ENCODE measurements at places on chromosomes 4 and X.

- DNase-seq, result no peak
Observed at GRCh38 chr4:10917566-10917965, 233.0 kb upstream of the CLNK start.

DNA sequence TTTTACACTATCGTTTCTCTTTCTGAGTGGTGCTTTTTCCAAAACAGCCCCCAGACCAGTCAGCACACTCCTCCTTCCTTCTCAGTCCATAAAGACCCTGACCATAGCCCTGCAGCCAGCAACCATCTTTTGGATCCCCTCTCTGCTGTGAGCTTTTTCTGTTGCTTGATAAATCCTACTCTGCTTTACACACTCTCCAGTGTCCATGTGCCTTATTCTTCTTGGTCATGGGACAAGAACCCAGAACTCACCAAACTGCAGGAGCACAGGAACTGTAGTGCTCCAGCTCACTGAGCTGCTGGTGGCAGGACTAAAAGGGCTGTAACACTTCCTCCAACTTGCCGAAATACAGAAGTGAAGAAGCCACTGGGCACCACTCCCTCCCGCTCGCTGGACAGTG is 32.5 kb downstream of the COX18 start:
- DNase-seq, result no peak

DNA sequence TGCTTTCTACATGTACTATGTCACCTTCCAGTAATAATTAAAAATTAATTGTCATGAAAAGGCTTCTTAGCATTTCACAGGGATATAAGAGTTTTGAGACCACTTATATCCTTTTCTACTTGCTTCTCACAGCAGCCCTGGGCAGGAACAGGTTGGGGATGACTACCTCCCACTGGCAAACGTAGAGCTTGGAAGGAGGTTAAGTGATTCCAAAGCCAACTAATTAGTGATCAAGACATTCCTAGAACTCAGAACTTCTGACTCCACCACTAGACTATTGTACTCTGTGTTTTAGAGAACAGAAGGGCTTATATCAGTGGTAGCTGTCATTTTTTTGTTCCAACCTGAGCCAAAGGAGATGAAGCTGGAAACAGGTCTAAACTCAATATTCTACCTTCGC is 364.5 kb upstream of the BOD1L1 start:
- DNase-seq, result no peak

DNA sequence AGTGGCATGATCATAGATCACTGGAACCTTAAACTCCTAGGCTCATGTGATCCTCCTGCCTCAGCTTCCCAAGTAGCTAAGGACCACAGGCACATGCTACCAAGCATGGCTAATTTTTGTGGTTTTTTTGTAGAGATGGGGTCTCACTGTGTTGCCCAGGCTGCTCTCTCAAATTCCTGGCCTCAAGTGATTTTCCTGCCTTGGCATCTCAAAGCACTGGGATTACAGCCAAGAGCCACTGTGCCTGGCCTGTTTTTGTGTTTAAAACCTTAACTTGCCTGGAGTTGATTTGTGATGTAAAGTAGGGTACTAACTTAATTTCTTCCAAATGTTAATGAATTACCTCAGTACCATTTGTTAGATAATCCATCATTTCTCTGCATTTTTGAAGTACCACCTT is 22.3 kb downstream of the DLG3 start:
- DNase-seq, result no peak

DNA sequence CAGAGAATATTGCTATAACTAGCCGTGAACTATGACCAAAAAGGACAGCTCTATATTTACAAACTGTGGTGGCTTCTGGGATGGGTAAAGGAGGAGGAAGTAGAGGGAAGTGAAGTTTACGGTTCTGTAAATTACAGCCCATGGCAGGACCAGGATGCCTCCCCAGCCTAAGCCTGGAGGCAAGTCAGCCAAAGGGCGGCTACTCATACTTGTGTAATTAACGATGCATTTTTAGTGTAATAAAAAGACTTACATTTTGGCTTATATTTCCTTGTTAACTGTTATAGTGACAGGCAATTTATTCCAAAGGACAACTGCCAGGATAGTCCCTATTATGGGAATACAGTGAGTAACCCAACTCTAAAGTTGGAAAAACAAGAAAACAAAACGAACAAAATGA is 139.9 kb upstream of the OTUD4 start:
- no peak for DNase-seq

DNA sequence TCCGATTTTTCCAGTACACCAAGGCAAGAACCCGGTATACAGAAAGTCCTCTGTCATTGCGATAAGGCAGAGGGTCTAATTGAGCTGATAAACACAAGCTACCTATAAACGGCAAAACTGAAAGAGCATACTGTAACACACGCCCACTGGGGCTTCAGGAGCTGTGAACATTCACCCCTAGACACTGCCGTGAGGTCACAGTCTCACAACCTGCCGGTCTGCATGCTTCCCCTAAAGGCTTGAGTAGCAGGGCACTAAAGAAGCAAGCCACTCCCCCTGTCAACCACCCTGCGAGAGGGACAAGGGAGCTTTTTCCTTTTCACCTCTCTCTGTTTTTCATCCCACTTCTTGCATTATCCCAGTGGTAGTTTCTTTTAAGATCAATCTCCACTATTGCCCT is 22.4 kb upstream of the F9 start:
- DNase-seq, result no peak

DNA sequence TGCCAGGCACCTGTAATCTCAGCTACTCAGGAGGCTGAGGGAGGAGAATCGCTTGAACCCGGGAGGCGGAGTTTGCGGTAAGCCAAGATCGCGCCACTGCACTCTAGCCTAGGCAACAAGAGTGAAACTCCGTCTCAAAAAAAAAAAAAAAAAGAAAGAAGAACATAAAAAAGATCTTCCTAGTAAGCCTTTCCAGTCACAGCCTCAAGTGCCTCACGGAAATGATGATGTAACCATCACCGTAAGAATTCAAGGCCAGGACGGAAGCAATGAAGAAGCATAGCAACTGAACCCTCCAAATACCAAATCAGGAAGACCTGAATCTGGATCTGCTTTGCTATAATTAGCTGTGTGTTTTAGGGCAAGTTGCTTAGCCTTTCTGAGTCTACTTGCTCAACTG is 28.8 kb downstream of the RBM47 start:
- DNase-seq, result no peak
